ENCODE measurements at places on chromosomes 11 and 22. TPM values are rescaled to one million over a fixed set of nuclear protein-coding genes. Genes with fewer than 3 reads are reported as not detected.

GRCh38 chr11:95692526-95693260, 96.9 kb downstream of the FAM76B start:
- DNase-seq = no peak

DNA sequence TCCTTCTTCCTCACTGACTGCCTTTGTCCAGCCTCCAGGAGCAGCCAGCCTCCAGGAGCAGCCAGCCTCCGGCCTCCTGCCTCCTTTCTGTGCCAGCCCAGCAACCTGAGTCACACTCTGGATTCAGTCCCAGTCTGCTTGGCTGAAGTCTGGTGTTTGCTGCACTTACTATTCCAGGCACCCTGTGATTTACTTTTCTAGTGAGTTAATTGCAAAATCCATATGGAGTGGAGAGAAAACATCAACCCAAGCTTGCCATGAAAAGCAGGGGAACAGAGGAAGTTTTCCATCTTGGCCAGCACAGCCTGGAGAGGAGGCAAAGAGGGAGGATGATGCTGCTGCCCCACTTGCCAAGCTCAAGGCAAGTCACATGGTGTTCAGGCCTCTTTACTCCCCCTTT, 400.5 kb downstream of the TENM4 start:
- no peak for DNase-seq

- no peak for DNase-seq
Observed at GRCh38 chr22:48334971-48335370, 1492.7 kb downstream of the BRD1 start.

TSGA10IP gene
- 0.68 TPM for total RNA-seq

MS4A15 gene
- total RNA-seq = not detected
